ENCODE measurements at places on chromosomes 16 and 17.

DNA sequence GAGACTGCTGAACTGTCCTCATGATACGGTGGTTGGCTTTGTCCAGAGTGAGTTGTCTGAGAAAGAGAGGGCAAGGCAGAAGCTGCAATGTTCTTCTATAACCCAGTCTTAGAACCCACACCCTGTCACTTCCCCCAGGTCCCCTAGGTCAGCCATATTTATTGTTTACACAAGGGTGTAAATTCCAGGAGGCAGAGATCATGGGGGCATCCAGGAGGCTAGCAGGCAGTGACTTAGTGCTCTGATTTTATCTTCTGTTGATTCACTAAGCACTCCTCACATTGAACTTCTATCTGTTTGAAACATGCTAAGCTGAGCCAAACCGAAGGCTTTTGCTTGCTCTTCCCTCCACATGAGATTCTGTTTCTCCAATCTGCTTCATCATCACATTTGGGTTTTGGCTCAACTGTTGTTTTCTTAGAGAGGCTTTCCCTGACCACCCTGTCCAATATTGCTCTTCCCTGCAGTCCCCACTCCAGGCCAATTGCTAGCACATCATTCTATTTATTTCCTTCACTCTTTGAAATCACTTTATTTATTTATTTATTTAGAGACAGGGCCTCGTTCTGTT is 34.3 kb upstream of the SHISA9 start:
- DNase-seq = no peak

DNA sequence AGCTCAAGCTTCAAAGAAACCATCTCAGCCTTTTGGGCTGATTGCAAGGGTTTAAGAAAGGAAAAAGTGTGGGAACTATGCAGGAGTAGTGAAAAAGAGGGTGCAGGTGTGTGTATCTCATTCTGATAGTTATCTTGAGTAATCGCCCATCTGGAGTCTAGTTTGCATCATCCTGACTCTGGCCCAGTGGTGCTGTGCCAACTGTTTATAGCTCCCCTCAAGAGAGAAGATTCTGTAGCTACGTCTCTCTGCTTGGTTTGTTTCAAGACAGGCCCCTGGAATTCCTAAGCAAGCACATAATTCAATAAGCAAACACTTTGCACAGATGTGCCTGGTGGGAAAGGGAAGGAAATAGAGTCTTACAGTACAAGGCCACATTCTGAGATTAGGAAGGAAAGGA is 144.4 kb downstream of the HAPSTR1 start:
- DNase-seq = no peak

DNA sequence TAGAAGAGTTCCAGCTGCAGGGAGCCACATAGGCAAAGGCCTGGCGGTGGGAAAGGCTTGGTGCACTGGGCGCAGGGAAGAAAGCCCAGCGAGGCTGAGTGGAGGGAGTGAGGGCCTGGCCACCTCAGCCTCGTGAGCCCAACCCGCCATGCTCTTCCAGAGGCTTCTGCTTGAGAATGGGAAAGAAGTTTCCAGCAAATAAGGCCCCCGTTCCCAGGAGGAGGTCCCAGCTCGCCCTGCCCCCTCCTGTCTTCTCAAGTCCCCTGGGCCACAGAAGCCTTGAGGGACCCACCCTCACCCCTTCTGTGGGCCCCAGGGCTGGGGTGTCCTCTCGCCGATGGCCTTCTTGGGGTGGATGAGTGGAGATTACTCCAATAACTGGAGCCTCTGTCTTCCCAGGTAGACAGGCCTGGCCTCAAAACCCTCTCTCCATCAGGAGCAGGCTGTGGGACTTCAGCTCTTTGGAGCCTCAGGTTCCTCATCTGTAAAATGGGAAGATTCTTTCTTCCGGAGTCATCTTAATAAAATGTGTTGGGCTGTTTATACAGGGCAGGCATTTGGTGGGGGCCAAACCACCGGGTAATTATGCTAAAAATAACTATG is 933 bp upstream of the SNN start:
- no peak for DNase-seq

DNA sequence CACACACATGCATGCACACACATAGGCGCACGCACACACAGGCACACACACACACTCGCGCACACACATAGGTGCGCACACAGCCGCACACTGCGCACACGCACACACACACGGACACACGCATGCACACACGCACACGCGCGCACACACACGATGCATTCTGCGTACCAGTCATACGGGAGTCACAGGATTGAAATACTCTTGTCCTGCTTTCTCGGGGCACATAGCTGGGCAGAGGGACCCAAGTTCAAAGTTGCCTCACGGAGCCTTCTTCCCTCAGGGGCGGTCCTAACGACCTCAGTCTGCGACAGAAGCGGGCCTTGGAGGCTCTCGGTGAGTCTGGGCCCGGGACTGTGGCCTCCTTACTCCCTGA is 56.0 kb downstream of the MRM1 start:
- no peak for DNase-seq

DNA sequence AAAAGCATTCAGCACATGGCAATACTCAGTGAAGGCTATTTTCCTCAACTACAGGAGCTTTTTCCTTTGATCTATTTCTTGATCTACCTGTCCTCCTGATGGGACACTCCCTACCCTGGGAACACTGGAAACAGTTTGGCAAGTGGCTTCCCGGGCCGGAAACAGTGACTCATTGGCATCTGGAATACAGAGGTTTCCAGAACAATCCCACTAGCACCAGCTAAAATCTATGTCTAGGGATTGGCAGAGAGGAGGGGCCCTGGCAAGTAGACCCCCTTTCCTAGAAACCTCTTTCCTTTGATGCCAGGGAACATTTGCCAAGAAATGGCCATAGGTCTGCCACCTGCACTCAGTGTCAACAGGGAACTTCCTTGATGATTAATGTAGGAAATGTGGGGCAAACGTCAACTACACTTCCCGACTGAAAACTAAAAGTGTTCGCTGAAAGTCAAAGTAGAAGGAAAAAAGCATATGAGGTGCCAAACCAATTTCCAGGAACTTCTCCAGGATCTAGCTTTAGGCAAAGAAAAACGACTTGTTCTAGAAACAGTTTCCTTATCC is 30.4 kb upstream of the FBXW10B start:
- no peak for DNase-seq

- DNase-seq = no peak
Measured at GRCh38 chr16:54444851-54445458, 158.4 kb upstream of the IRX3 start.

GRCh38 chr17:80818871-80819270 is 172.8 kb upstream of the CHMP6 start:
- no peak for DNase-seq

DNA sequence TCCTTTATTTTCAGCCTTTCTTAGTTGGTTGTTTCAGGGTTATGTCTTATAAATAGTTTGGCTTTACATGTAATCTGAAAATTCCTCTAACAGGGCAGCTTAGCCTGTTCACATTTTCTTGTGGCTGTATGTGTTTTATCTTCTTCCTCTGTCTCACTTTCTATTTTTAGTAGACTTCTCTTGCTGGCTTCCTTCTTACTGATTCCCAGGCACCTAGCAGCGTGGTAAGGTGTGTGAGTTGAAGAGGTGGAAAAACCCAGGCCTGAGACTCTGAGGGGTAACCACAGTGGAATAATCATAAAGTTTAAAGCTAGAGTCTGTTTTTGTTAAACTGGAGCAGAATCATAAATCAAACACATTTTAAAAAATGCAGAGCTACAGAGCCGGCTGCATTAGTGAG is 190.9 kb downstream of the LGALS9B start:
- no peak for DNase-seq

DNA sequence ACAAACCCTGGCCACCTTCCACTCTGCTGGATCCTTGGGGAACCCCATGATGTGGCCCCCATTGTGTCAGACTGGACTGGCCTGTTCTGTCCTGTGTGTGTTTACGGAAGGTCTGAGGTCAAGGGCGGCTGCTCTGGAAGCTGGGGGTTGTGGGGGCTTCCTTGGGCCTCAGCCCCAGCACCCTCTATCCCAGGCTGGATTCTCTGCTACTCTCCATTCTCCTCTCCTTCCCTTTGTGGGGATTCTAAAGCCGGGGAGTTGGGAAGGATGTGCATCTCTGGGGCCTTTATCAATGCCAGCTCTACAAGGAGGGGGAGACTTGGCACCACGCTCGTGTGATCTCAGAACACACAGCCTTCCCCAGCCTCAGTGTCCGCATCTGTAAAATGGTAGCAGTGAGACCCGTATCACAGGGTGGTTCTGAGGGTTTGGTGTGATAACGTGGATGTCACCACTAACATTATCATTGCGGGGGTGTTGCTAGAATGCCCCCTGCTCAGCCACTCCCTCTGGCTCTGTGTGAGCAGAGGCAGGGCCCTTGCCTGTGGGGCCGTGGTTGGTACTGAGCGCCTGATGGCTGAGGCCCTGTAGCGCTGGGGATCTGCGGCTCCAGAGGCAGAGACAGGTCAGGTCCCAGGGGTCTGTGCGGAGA is 18.1 kb downstream of the ADGRG1 start:
- no peak for DNase-seq

DNA sequence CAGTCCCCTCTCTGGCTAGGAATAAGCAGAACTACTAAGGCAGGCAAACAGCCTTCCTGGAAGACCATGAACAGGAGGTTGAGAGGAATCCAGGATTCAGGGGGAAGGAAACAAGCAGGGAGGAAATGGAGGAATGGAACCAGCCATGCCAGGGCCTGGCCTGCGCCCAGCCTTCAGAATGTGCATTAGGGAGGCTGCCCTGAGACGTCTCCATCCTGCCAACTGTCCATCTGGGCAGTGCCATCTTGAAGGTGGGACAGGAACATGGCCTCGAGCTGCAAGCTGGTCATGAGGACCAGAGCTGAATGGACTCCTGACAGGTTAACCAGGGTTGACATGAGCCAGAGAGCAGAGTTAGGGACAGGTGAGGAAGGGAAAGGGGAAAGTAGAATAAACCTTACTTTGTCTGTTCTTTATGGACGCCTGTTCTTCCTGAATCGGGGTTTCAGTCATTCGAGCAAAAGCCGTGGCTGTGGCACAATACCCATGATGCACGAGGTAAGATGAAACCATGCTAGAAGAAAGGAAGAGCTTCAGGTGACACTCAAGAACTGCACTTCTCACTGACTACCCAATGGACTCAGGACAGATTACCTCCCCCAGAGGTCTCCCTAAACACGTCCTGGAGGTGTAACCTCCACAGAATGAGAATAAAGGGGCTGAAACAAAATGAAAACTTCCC is 12.1 kb upstream of the GFOD2 start:
- DNase-seq = no peak

DNA sequence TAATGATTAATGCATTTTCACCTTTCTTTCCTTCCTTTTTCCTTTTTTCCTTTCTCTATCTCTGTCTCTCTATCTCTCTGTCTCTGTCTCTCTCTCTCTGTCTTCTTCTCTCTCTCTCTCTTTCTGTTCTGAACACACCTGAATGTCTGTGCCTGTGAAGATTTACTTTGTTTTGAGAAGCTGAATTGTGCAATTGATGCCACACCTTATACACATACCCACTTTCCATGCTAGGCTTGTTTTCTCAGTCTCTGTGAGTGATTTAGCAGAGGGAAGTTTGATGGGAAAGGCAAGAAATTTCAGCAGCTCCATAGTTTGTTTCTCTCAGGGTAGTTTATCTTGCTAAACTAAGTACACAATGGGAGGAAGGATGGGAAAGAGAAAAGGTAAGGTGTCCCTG is 9.3 kb upstream of the CAPNS2 start:
- DNase-seq = no peak

DNA sequence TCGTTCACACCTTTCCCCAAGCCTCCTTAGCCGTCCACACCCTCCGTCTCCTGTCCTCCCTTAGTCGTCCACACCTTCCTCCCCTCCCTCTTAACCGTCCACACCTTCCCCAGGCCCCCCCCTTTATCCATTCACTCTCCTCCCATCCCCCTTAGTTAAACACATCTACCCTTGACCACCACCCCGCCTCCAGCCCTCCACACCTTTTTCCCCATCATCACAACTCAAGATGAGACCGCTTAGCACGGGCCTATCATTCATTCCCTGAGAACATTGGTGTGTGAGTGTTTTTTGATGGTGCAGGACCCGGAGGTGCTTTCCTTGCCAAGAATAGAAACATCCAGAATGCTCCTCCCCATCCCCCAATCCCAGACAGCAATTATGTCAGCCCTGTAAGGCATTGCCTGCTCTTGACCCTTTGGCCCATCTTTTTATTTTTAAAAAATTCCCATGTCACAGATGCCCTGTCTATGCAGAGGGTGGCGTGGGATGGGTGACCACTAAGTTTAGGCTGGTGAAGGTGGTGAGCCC is 1.4 kb downstream of the TENT4B start:
- no peak for DNase-seq

- DNase-seq = no peak
Measured at GRCh38 chr16:69089091-69089910, 16.2 kb upstream of the HAS3 start.

DNA sequence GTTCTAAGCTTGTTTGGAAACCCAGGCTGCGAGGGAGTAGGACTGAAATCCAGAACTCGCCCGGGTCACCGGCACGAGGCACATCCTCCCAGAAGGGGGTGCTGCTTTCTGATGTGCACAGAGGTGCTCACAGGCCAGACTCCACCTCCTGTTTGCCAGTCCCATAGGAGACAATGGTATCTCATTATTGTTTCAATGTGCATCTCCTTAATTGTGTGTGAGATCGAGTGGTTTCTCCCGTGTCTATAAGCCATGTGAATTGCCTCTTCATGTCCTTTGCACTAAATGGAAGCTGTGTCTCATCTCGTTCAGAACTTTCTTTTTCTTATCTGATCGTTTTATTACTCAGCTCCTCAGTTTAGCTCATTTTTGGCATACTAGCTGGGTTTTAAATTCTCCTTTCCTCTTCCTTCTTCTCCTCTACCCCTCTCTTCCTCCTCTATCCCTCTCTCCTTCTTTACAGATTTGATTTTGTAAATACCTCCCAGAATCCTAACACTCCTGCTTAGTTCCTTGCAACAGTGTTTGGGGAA is 32.1 kb upstream of the PRKCB start:
- DNase-seq = no peak

DNA sequence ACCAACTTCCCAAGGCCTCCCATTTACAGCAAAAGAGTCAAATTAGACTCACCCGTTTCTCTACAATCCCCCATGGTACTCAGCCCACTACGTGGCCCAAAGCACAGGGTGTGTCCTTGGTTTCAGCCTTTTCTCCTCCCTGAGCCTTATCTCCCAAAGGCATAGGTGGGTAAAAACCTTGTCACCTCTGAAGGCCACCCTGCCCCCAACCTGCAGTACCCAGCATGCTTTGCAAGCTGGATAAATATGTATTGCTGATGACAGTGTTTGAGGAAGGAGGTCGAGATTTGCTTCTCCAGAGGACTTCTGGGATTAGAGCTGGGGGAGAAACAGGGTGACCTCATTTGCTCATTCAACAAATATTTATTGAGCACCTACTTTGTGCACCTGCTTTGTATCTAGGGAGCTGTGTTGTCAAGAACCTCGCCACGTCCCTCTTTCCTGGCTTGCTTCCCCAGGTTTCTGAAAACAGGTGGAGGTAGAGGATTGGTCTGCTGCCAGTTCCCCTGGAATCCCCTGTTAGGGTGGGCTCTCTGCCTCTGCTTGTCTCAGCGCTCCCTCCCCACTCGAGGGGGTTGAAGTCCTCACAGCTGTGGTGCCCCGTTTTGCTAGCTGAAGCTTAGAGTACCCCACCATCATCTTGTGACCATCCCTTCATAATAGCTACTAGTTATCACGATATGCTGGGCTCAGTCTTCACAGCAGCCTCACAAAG is 3.0 kb downstream of the LASP1 start:
- DNase-seq = no peak

- DNase-seq = no peak
Measured at GRCh38 chr17:64156670-64157069, 26.7 kb upstream of the ERN1 start.

Measured in iPS DF 19.7 (cell line).